CD4-positive, alpha-beta T cell treated with Interleukin-4 for 1 hour (primary cell): ENCODE measurements at places on chromosomes 5 and 9.

DNA sequence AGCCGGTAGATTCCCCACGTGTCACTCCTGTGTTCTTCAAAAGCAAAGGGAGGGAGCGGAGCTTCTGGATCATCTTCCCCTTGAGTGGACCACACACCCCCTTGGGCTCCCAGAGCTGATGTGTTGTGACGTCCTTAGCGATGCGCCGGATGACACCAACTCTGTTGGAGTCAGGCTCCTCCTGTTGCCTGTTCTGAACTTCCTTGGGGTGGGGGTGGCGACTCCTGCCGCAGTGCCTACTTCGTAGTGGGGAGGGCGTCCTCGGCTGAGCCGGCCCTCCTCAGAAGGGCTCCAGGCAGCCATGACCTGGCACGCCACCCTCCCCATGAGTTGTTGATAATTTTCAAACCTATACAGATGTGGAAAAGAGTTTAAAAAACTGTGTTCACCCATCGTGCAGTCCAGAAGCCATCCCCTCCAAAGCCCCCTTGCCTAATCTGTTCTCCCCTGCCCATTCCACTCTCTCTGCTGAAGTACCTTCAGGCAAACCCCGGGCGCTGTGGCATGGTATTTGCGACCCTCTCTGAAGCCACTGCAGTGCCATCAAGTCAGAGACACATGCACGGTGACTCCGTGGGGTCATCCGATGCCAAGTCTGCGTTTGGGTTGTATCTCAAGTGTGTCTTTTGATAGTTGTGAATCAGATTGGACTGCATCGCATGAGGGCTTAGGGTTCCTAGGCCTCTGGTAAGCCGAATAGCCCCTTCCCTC is 16.7 kb downstream of the EXOC3 start:
- no peak for DNase-seq

- no peak for DNase-seq
Measured at GRCh38 chr5:124234022-124234769, 512.2 kb downstream of the ZNF608 start.

GRCh38 chr9:84785792-84786547 is 116.4 kb downstream of the NTRK2 start:
- DNase-seq, result no peak

GRCh38 chr5:89769975-89770374 is 639.6 kb downstream of the CETN3 start:
- no peak for DNase-seq

GRCh38 chr9:1612886-1613285 is 402.3 kb upstream of the SMARCA2 start:
- DNase-seq, result no peak

GRCh38 chr5:88662846-88663245 is 220.1 kb downstream of the MEF2C start:
- DNase-seq, result no peak

DNA sequence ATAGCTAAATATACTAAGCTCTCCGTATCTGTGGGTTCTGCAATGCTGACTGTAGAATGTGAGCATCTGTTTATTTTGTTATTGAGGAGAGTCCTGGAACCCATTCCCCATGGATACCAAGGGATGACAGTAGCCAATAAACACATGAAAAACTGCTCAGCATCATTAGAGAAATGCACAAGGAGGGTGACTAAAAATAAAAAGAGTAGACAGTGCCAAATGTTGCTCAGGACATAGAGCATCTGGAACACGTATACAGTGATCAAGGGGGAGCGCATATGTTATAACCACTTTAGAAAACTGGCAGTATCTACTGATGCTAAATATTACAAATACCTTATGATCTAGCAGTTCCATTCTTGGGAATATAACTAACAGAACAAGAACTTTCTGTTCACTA is 31.0 kb downstream of the MARCHF6 start:
- no peak for DNase-seq

DNA sequence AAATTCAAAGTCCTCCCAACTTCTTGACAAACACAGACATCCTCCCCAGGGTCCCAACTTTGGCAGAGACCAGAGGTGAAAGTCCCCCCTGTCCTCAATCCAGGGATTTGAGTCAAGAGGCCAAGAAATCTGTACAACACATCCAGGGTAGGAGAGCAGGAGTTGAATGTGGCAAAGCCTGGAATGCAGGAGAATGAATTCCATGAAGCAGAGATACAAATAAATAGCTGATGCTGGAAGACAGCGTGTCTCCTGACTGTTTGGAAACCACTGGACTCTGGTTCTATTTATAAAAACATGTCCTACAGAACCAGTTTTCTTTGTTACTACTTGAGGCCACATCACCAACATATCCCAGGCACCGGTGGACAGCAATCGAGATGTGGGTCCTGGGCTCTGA is 43.7 kb upstream of the SLIT3 start:
- DNase-seq, result no peak

DNA sequence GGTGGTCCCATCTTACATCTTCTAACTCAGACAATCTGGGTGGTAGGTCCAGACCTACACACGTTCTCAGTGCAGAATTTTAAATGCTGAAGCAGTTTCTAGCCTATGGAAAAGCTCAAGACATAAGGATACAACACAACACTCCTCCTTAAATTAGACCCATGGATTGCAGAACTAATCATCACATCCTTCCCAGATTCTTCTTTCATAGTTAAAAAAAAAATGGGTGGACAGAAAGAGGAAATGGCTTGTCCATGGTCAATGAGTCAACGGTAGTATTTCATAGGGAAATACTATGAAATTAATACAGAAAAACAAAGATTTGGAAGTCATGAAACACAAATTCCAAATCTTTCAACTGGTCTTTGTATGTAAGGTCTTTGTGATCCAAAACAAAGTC is 106.9 kb downstream of the PAPPA start:
- no peak for DNase-seq

- no peak for DNase-seq
Measured at GRCh38 chr9:96515621-96516470, 65.9 kb downstream of the HABP4 start.

DNA sequence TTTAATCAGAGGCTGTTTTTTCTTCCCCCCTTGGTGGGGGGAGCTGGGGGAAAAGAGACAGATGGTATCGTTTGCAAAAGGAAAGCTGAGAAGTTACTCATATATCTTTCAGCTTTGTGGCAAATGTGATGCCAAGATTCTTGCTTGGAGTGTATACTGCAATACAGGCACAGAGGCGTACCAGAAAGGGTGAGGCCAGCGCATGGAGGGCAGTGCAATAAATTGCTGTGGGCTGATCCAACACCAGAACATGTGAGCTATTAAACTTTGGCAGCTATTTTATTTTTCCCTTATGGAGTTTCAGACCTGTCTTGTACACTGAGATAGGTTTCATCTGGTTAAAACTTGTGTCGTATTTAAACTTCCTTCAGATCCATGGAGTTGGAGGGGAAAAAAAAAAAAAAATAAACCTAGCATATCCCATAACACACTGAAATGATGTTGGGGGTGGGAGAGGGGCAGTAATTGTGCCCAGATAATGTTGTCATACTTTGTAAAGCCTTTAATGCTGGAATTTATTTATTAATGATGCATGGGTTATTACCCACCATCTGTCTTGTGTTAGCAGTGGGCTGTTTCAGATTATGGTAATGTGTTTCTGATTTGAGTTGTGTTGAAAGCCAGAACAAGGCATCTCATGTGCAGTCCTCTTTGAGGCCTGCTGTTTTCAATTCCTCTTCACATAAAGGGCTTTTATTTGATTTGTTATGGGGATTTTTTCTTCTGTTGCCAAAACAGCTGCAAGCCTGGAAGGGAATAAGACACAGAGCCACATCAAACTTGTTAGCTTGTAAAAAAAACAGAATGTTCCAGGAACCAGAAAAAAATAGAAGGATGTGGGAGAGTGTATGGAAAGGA is 891.3 kb downstream of the TLE1 start:
- no peak for DNase-seq

GRCh38 chr5:110346893-110347358 is 379.5 kb downstream of the TMEM232 start:
- no peak for DNase-seq

- DNase-seq, result no peak
Measured at GRCh38 chr5:179357031-179357430, 11.8 kb upstream of the ADAMTS2 start.

- no peak for DNase-seq
Measured at GRCh38 chr5:59390989-59391388, 502.5 kb downstream of the PDE4D start.

GRCh38 chr5:52947208-52947607 is 41.9 kb upstream of the ITGA2 start:
- DNase-seq, result no peak

DNA sequence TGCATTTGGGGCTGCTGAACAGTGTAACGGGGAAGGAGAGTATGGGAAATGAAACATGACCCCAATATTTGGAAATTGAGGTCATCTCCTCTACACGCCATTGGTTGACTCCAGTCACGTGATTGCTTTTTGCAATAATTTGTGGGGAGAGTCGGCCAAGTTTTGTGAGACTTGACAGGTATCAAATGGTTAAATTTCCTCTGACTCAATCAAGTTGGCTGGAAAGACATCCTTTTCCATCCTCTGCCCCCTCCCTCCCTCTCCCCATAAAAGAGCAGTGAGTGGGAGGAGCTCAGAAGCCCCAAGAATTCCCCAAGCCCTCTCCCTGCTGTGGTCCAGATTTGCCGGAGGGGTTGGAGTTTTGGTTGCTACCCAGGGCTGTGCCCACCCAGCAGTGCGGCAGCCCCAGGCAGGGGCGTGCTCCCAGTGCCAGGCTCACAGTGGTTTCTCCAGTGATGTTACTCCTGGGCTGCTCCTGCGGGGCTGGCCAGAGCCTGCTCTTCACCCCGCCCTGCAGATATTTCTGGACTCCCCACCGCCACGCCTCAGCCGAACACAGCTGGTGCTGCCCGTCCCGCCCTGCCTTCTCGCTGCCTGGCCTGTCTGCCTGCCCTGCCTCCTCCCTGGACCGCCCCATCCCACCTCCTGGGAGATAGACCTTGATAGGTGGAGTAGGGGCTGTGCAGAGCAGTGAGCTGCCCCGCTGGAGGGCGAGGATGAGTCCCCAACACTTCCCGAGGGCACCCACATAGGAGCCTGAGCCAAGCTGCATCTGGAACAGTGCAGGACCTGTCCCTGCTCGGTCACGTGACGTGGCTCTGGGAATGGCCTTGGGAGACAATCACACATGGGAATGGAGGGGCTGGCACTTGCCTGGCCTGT is 3.4 kb downstream of the COL5A1 start:
- no peak for DNase-seq

DNA sequence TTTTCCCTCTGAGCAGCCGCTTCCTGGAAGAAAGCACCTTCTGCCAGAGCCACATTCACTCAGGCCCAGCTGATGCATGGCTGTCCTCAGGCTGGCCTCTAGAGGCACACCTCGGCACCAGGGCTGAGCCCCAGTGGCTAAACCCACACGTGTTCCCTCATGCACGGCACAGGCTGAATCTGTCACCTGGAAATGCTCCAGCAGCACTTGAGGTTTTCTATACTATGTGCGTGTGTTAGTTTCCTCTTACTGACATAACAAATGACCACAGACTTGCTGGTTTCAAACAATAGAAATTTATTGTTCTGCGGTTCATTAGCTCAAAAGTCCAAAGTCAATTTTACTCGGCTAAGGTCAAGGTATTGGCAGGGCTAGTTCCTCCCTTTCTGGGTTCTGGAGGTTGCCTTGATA is 141.4 kb downstream of the LRRC70 start:
- DNase-seq, result no peak

DNA sequence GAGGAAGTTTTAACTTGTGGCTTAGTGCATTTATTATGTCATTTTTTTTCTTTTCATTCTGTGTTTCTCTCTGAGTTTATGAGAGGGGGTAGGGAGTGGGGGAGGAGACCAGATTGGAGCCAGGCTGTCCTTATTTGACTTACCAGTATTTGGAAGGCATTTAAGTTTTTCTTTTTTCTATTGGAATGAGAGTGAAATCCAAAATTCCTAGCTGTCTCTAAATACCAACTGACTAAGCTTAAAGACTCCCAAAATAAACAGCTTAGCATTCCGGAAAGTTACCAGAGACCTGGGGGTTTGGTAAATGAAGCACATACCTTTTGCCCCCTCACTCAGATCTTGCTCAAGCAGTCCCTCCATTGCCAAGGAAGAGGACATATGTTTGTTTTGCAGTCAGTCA is 581.9 kb upstream of the BRINP1 start:
- DNase-seq, result no peak

DNA sequence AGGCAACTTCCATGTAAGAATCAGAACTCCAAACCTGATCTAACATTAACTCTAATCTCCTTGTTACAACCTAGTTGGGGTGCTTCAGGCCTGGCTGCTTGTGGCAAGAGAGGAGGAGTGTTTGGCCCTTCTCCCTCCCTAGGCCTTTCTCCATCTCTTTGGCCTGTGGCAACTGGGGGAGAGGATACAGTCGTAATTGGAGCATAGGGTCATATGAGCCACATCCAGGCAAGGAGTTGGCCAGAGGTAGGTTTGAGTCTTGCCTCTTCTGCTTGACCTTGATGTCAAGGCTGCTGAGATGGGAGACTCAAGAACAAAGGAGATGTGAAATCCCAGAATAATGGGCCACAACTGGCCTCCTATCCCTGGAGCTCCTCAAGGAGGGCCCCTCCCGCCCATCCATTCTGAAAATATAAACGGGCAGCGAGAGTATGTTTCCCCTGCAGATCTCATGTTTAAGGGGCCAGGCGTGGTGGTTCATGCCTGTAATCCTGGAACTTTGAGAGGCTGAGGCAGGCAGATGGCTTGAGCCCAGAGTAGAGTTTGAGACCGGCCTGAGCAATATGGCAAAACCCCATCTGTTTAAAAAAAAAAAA is 59.3 kb upstream of the ANGPTL2 start:
- DNase-seq, result no peak

DNA sequence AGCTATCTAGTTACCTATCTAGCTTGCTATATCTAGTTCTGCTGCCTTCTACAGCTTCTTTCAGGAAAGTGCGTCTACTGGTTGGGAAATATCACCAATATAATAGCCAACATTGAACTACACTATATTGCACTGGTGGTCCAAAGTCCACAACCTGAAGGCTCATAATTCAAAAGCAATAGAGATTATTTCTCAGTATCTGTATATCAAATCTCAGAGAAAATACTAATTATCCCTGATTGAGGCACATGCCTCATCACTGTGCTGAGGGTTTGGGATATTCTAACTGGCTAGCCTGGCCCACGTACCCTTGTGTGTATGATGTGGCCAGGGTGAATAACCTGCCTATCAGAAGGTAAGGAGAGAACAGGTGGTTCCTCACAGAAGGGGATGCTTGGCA is 53.8 kb downstream of the SH3RF2 start:
- DNase-seq, result no peak

- DNase-seq, result no peak
Measured at GRCh38 chr5:68114378-68115040, 101.0 kb upstream of the PIK3R1 start.

- no peak for DNase-seq
Measured at GRCh38 chr5:66342341-66342880, 198.3 kb downstream of the SREK1 start.

- DNase-seq, result no peak
Measured at GRCh38 chr5:27172693-27173092, 134.3 kb upstream of the CDH9 start.

GRCh38 chr5:2015124-2015848 is 132.6 kb upstream of the IRX4 start:
- DNase-seq, result no peak

- no peak for DNase-seq
Measured at GRCh38 chr5:17445185-17445584, 52.8 kb upstream of the TAF11L2 start.
